Fibroblast of pulmonary artery (primary cell): ENCODE measurements at places on chromosomes 2 and 18.
A peak's percentile ranks its signal among the peaks of the same experiment; 100 is the strongest.

DNA sequence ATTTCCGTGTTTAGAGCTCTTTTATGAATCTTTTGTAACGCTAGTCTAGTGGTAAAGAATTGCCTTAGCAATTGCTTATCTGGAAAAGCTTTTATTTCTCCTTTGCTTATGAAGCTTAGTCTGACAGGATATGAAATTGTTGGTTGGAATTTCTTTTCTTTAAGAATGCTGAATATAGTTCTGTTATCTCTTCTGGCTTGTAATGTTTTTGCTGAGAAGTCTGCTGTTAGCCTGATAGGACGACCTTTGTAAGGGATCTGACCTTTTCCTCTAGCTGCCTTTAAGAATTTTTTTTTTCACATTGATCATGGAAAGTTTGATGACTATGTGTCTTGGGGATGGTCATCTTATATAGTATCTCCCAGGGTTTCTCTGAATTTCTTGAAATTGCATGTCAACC is 101.1 kb downstream of the TRABD2A start:
- DNase-seq: no peak

DNA sequence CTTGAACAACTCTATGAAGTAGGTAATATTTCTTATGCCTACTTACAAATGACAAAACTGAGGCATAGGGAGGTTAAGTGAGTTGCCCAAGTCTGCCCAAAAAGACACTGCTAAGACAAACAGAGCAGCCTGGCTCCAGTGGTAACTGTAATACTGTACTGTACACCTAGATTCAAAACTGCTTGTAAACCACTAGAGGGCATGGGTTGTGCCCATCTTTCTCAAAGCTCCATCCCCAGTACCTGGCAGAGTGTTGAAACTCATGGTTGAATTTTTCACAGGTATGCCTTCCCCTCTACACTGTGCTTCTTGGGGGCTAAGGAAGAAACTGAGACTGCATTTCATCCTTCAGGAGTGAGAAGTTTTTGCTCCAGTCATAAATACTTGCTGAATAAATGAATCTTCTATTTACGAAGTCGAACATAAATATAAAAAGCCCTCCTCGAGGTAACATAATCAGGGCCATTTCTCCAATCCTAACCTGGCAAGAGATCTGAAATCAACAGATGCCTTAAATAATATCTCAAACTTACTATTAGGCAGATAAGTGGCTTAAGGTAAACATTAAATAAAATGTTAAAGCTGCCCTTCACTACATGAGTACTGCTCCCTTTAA is 2.0 kb downstream of the PPP4R1 start:
- DNase-seq: peak; percentile 60

DNA sequence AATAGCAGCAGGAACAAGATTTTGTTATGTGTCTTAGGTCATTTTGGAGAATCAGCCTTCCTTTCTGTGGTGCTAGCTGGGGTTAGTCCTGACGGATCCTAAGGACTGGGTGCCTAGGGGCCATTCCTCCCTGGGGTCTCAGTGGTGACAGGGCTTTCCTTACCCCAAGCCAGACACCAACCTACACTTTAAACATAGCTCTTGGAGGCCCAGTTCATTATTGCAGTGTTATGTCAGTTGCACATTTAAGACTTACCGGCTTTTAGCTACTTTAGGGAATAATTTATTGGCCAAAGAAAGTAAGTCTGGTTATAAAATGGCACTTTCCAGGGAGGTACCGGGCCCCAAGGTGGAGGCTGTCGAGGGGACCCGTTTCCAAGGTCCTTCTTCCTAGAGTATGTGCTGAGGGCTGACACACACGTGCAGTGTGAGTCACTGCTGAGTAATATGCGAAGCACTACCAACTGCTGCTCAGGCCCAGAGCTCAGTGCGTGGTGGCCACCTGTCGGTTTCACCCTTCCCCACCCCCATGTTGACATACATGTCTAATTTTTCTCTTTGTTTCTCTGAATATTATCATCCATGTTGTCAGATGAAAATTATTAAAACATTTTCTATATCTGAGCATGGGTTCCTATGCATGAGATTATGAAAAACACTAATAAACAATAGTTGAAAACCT is 37.0 kb upstream of the GRHL1 start:
- peak; percentile 63 for DNase-seq

GRCh38 chr2:208618220-208618619 is 211.6 kb downstream of the PTH2R start:
- no peak for DNase-seq

- no peak for DNase-seq
Measured at GRCh38 chr2:36371070-36371874, 15.7 kb downstream of the CRIM1 start.

DNA sequence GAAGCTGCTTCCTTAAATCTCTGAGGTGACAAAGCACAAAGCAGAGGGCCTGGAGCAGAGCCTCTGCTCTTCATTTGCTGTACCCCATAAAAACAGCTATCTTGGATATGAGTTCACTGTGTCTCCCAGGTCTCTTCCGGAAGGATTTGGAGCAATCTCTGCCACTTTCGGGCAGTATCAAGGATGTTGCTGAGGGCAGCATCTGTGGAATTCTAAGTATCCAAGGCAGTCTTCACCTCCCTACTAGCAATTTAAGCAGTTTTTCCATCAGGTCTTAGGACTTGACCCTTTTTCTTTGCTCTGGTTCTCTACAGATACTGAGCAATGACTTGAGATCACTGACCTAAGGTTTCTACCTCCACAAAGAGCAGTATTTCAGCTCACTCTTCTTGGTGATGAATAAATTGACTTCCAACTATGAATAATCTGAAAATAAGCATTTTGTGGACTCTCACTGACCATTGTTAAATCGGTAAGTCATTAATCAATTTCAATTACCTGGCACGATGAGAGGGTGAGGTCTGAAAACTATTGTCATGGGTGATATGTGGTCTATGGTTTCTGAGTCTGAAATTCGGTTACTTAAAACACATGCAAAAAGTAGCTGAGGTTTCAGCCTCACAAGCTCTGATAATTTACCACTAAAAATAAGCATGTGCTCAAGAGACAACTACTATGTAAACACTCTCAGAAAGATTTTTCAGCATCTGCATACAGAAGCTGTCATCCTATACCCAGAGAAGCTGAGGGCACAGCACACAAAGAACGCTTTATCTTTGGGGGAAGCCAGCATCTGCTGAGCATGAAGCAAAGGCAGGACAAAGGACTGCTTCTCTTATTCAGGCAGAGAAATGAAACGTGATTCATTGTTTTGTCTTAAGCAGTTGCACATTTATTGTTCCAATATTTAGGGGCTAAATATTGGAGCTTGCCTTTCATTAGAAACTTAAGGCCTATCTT is 32.1 kb upstream of the SPATS2L start:
- DNase-seq: no peak

DNA sequence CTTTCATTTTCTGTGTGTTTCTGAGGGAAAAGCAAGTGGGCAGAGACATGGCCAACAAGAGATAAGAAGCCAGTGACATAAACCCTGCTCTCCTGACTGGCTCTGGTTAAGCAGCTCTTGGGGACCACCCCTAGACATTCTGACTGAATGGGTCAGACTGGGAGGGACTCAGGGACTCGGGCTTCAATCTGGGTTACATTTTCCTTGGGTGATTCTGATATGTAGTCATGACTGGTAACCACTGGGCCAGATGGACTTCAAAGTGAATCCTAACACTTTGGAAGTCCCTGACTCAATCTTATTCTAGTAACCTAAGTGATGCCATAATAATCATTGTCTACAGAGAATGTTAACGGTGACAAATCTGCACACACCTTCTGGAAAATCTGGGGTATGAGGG is 397.8 kb downstream of the NBAS start:
- DNase-seq: no peak

DNA sequence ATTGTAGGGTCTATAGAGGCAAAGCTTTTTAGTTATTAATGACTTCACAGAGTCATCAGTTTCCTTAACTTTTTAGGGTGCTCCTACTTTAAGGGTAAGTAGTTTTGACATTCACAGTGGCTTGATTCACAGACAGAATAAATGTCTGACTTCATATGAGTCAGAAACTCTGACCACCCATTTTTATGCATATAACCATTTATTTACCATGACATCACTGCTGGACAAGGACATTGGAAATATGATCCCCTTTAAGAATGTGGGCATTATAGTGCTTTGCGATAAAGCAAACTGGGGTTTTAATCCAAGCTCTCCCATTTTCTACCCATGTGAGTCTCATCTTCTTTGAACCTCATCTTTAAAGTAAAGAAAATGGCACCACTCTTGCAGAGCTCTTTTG is 162.0 kb upstream of the MC4R start:
- peak; percentile 25 for DNase-seq

- no peak for DNase-seq
Measured at GRCh38 chr2:176725873-176726645, 456.8 kb downstream of the MTX2 start.

- peak; percentile 58 for DNase-seq
Measured at GRCh38 chr2:190534310-190535120, at the start of gene NEMP2. Gene NEMP2 (minus strand): TSS chr2:190534722. CDS start chr2:190534655, 67 bp downstream.

- DNase-seq: no peak
Measured at GRCh38 chr2:178829981-178830380, 22.8 kb upstream of the TTN start.

GRCh38 chr18:10659594-10659993 is 133.8 kb downstream of the NAPG start:
- no peak for DNase-seq

- DNase-seq: no peak
Measured at GRCh38 chr18:35942133-35942532, 30.3 kb upstream of the RMP24 start.

DNA sequence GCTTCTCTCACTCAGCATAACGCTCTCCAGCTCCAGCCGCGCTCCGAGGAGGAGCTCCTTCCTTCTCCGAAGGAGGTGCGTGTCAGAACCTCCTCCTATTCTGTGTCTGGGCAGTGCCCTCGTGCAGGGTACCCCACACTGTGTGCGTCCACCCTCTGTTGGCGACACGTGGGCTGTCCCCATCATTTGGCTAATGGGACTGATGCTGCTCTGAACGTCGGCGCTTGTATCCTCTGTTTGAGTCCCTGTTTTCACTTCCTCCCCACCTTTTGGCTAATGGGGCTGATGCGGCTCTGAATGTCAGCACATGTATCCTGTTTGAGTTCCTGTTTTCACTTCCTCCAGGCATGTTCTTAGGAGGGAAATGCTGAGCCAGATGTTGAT is 22.2 kb downstream of the KCNG2 start:
- no peak for DNase-seq

GRCh38 chr18:56721031-56721430 is 69.9 kb downstream of the WDR7 start:
- DNase-seq: no peak

GRCh38 chr2:108401800-108402199 is 24.0 kb downstream of the SULT1C4 start:
- DNase-seq: no peak

- DNase-seq: no peak
Measured at GRCh38 chr2:31371691-31372090, 42.9 kb downstream of the XDH start.

DNA sequence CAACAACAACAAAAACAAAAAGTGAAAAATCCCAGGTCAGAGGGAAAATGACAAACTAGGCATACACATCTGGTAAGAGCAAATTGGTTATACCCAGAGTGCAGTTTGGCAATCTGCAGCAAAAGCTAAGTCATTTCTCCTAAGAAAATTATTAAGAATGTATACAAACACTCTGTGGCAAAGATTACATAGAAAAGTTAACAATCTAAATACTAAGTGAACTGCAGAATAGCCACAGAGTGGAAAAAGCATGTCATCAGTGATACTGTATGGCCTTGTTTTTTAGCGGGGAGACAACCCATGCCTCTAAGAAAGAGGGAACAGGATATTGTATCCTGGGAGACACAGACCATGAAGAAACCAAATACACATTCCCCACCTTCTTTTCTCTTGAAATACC is 136.0 kb upstream of the ITGB6 start:
- peak; percentile 36 for DNase-seq

DNA sequence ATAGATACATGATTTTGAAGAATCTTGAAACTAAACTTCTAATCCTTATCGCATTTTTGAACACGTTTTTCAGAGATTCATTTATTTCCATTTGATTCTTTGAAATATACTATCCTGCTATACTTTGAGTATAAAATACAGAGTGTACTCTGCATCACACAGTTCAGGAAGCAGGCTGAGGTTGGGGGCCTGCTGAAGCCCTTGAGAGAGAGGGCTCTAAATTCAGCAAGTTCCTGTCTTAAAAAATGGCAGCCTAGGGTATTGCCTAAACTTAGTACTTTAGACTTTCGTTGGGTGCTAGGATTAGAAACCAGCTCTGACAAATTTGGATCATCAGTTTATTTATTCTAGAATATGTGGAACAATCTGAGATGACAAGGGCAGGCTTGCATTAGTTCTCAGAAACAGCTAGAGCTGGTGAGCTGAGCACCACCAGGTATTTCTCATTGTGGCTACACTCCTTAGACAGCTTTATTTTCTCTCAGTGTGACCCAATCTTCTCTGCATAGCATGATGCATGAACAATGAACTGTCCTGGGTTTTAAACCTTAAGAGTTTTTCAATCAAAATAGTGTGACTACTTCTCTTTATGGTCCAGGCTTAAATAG is 49.1 kb downstream of the TFPI start:
- no peak for DNase-seq

DNA sequence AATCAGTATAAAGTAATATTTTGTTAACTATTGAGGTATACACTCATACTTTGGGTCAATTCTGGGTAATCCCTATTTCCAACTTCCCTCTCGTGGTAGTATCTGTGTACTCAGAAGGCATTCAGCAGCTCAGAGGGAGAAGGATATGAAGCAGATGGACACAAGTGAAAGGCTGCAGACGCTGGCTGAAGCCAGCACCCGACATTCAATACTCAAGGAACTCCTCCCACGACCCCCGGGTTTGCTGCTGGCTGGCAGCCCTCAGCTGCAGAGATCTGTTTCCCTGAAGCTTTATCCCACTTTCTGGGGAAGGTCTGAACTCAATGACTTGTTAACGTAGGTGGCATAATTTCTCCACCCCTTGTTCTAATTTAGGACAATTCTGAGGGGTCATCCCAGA is 847.3 kb upstream of the SOX11 start:
- no peak for DNase-seq

- no peak for DNase-seq
Measured at GRCh38 chr18:53411511-53411910, 813.0 kb downstream of the MBD2 start.

GRCh38 chr2:24720310-24720709 is 72.9 kb downstream of the PTRHD1 start:
- no peak for DNase-seq

DNA sequence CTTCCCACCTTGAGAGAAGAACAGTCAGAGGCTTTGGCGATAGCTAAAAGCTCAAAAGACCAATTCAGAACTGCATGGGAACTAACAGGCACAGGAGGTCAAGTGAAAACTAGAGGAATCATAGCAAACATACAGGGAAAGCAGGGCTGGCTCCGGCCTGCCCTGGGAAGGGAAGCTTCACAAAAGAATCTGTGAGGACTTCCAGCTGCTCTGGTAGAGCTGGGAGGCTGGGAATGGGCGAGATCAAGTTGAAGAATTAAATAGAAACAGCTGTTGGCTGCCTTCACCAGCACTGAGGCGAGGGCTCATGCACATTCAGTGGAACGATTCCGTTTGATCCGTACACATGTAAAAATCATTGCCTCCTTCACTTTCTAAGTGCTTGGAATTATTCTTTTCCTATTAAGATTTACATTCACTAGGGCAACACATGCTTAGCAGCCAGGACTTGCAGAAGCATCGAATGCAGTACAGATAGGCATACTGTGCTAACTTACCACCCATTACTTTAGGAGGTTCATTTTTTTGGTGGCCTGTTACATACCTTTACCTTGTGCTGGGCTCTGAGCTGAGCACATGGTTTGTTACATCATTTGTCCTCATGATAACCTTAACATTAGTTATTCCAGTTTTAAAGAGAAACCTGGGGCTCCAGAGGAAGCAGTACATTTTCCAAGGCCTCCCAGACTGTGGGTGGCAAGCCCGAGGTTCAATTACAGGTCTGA is 125.4 kb upstream of the RNF152 start:
- peak; percentile 94 for DNase-seq
